ENCODE measurements at places on chromosomes 6 and 20.

- no peak for DNase-seq
These were observed 329.4 kb upstream of the SLC35B3 start for GRCh38 chr6:8764733-8765132.

- no peak for DNase-seq
These were observed 208.9 kb upstream of the FOXQ1 start for GRCh38 chr6:1103021-1103420.

DNA sequence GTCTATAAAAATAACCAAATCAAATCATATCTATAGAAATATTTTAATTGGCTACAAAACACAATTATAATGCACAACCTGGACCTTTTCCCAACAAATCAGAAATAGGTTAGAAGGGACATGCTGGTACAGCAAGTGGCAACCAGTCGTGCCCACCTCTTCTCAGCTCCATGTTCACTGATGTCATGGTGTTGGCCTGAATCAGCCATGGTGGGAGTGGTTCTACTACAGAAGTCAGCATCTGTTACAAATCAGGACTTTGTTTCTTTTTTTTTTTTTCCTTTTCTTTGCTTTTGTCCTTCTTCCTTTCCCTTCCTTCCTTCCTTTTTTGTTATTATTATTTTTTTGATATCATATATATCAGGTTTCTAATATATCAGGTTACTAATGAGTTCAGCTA is 91.2 kb downstream of the RALGAPA2 start:
- no peak for DNase-seq

DNA sequence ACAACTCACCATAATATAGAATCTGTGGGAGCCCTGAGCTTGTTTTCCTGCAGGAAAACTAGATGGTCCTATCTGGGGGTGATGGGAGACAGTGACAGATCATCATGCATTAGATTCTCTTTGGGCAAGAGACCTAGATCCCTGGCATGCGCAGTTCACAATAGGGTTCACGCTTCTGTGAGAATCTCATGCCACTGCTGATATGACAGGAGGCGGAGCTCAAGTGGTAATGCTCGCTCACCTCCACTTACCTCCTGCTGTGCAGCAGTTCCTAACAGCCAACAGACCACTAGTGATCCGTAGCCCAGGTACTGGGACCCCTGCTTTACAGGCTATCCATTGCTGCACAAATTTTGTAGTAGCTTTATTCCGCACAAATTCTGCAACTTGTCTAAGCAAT is 84.5 kb downstream of the HIVEP2 start:
- DNase-seq = no peak

DNA sequence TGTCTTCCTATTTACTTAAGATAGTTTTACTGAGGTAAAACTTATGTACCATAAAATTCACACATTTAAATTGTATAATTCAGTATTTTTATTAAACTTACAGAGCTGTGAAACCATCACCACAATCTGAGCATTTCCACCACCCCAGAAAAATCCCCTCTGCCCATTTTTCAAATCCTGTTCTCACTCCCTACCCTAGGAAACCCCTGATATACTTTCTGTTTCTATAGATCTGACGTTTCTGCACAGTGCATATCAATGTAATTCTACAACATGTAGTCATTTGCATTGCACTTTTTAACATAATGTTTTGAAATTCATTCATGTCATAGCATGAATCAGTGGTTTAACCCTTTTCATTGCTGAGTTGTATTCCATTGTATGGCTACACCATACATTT is 96.7 kb upstream of the OPRM1 start:
- DNase-seq = no peak

DNA sequence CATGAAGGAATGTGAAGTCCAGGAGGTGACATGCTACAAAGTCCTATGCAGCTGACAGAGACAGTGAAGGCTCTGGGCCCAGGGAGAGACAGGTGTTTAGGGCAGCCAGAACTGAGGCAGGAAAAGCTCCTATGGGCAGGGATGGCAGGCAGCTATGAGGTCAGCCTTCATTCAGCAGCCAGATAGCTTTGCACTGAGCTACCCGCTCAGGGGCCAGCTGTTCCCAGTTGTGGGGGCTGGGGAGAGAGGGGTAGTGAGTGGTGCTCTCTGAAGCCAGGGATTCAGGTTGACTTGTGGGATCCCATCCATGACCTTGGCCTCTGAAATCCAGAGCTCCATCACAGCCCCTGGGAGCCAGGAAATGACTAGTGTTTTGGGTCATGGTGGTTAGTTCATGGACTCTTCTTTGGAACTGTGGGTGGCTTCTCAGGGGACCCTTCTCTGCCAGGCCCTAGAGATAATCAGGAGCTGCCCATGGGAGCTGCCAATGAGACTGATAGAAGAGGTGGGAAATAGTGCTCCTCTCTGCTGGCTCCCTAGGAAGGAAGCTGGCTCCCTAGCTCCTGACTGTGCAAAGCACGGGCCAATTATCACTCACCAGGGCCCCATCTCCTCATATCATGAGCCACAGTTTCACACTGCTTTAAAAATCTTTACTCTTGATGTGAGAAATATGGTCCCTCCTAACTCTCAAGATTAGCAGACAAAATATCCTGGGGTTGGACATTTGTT is 127.7 kb downstream of the VEGFA start:
- no peak for DNase-seq

DNA sequence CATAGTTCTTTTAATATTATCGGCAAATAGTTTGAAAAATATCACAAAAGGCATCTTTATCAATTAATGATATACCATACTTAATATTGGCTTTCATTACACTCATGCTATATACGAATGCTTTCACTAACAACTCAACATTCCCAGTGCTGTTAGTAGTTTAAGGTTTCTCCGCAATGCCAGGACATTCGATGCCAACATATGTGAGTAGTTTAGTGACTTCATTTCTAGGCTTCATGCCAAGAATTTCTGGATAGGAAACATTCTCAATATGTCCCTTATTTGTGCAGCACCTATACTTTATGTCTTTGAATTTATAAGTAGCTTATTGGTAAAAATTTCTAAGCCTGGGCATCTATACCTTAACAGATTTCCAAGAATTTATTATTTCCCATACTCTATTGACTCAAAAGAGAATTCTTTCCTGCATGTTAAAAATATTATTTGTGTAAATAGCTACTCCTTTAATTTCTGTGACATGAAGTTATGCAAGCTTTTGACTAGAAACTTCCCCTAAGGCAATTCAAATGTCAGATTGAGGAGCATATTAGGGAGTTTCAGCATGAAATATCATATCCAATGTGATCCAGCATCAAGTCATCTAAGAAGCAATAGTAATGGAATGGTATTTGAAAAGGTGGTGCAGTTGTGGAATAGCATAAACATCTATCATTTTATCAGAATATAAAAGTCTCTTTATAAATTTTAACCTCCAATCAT is 236.0 kb upstream of the STXBP5 start:
- no peak for DNase-seq
